ACHN (cell line): ENCODE measurements at places on chromosomes 1 and 21.
A peak's percentile ranks its signal among the peaks of the same experiment; 100 is the strongest.

DNA sequence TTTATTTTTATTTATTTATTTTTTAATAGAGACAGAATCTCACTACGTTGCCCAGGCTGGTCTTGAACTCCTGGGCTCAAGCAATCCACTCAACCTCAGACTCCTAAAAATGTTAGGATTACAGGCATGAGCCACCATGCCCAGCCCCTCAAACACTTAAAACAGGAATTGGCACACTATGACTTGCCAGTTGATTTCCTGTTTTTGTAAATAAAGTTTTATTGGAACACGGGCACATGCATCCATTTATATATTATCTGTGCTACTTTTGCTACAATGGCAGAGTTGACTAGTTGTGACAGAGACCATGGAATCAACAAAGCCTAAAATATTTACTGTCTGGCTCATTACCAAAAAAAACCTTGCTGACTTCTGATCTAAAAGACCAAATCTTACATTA, 16.0 kb upstream of the YRDC start:
- DNase-seq = no peak

- no peak for DNase-seq
Observed at GRCh38 chr1:189681252-189681919, 796.3 kb downstream of the BRINP3 start.

- no peak for DNase-seq
Observed at GRCh38 chr21:39175154-39175553, 8.1 kb downstream of the PSMG1 start.

DNA sequence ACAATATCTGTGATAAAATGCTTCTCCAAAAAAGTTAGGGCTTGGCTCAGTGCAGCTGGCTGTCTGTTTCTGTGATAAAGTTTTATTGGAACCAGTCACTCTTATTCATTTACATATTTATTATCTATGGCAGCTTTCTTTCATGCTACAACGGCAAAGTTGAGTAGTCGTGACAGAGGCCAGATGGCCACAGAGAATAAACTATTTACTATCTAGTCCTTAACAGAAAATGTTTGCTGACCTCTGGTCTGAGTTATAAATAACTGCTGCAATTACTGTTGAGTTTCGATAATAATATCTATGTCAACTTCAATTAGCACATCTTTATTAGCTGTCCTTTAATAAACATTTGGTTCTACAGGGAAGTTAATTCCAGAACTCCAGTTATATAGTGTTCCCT, 180.2 kb upstream of the RUNX1 start:
- no peak for DNase-seq

DNA sequence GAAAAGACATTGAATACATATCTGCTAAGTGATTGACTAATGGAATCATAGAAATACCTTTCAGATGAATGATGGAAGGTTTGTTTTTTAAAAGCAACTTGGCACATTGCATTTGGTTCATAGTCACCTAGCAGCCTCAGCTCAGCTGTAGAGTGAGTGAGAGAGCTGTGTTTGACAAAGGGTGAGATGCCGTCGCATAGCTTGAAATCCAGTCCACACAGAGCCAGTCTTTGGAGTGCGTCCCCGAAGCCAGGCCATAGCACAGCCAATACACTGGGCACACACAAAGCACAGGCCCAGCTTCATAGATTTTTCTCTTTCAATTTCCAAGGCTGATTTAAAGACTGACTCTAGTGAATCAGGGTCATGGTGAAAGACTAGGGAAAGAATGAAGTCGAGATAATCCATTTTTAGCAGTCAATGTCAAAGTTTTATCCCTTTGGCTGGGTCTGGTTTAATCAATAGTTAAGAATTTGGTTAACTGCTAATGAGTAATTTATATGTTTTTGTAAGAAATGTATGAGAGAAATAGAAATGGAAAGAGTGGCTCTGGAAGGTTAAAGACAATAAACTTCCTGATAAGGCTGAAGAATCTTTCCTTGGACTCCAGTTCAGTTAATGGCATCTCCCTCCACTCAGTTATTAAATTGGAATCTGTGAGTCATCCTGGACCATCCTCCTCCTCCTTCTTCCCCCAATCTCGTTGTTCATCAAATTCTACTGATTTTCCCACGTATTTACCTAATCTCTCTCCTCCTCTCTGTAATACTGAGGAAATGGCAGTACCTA, 101.2 kb upstream of the IRF2BP2 start:
- no peak for DNase-seq

- no peak for DNase-seq
Observed at GRCh38 chr1:199242147-199242546, 603.3 kb downstream of the PTPRC start.

- DNase-seq = peak; percentile 29
Observed at GRCh38 chr1:27960762-27961645, 1.2 kb downstream of the XKR8 start.

- DNase-seq = no peak
Observed at GRCh38 chr1:222790520-222790919, 24.3 kb upstream of the DISP1 start.

DNA sequence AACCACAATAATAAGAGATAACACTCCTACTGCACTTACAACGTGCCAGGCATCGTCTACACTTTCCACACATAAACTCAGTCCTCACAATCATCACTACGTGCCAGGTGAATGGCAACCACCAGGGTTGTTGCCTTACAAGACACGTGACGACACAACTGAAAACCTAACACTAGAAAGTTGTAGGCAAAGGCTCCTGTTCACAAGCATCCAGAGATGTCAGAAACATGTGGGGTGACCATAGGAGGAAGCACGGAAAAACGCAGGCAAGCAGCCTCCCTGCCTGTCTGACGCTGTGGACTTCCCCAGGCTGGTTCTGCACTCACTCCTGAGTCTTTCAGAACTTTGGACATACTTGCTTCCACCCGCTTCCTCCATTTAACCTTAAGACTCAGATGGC, 7.0 kb downstream of the CAPZB start:
- no peak for DNase-seq

DNA sequence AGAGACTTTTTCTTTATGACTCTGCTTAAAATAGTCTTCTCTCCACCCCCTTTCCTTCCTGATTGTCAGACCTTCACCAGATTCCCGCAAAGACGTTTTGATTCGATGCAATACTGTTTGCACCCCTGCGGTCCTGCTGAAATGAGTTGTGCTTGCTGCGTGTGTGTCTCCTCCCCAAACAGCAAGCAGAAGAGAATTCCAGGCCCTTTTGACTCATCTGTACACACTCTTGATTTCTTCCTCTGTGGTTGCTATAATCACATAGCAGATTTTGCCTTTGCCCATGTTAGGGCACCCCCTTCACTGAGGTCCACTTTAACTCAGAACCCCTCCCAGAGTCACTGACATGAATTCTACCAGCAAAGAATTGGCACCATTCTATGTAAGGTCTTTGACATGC, 136.5 kb downstream of the ZZZ3 start:
- no peak for DNase-seq

GRCh38 chr1:52759908-52760307, 33.7 kb downstream of the ZYG11B start:
- DNase-seq = no peak

DNA sequence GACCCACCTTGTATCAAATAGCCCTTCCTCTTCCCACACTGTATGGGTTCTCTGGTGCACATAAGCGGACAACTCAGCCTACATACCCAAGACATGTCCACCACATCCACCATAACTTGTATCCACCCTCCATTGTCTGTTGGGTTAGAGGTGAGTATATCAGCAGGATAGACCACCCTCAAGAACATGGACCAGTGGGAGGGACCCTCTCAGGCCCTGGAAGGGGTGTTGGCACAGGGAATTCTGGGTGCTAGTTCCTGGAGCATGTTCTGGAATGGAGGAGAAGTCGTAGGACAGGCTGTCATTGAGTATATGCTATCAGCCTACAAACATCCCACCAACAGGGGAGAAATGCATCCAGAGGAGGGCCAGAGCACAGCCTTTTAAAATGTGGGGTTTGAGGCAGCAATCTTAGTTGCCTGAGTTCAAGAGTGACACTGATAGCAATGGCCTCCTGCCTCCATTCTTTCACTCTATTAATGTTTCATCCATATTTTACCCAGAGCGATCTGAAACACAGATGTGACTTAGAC, 7.5 kb downstream of the CD55 start:
- no peak for DNase-seq

GRCh38 chr1:200351826-200352549, 57.8 kb downstream of the ZNF281 start:
- DNase-seq = peak; percentile 59
